Right renal pelvis (tissue), 4 donors: ENCODE measurements at places on chromosomes 11 and 22. TPM values are rescaled to one million over a fixed set of nuclear protein-coding genes. Genes with fewer than 3 reads are reported as not detected.

Gene ZP1
- polyA plus RNA-seq, result not detected

Gene SEZ6L
- polyA plus RNA-seq, result 0.28 TPM

GRCh38 chr11:83364500-83365045 is 78.4 kb upstream of the CCDC90B start:
- no peak for DNase-seq

DNA sequence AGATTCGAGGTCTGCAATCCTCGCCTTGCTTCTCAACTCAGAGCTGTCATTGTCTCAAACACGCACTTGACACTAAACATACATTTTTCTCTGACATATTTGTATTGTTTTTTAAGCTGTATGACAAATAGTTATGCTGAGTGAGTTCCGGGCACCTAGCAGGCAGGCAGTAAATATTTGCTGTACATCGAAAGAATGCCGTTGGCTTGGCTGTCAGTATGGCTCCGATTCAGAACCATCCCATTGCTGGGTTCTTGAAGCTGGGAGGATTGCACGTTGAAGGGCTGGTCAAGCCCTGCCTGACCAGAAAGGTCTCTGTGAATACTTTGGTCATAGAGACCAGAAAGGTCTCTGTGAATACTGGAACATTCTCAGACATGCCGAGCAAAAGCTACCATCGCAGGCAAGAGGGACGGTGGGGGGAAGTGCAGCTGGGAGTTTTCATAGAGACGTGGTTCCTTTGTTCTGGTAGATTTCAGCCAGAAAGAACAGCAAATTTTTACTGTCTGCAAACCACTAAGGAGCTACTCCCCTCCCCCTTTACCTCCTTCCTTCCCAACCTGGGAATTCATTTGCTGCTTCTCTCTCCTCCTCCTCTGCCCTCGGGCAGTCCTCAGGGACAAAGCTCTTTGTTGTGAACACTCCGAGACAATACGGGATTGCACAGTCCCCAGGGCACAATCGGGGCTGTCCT is 202.2 kb upstream of the SORL1-AS1 start:
- DNase-seq, result no peak

GRCh38 chr22:23564276-23564675 is 15.8 kb downstream of the IGLL1 start:
- no peak for DNase-seq

- no peak for DNase-seq
Observed at GRCh38 chr11:115905341-115906000, 401.3 kb upstream of the CADM1 start.

Gene GRIK4
- polyA plus RNA-seq, result 1.4 TPM

DNA sequence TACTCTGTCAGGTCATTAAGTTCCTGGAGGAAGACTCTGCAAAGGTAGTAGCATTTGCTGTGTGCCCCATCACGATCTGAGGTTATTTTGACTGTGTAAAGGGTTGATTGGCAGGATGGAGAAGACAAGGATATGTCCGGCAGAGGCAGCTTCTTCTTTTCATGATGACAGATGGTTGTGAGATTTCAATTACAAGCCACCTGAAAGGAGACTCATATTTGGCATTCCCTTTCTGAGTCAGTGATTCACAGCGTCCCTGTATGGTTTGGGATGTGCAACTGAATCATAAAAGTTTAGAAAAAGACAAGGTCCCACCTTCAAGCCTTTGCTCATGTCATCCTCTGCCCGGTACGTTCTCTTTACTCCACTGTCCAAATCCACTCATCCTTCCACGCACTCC is 113.4 kb downstream of the MTNR1B start:
- no peak for DNase-seq

Gene ADAMTS8
- 3.7 TPM for polyA plus RNA-seq

- DNase-seq, result peak; percentile 16
Observed at GRCh38 chr11:34358258-34358727, 483 bp upstream of the ABTB2 start.

Gene APOL3
- 14.7 TPM for polyA plus RNA-seq

Gene MMP8
- polyA plus RNA-seq, result 0.05 TPM

DNA sequence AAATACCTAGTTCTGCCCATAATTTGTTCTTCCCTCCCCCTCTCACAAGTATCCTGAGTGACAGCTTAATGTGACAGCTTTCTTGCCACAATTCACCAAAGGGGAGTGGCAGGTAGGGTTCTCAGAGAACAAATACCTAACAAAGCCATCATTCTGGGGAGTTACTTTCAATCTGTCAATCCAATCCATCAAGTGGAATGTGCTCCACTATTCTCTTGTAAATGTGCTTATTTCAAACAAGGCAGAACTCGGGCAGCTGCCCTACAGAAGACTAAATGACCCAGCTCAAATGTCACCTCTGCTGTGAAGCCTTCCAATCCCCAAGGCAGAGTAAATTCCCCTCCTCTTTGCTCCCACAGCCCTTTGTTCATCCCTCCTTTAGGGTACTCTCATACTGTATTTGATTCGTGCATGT is 27.8 kb downstream of the LGR4 start:
- DNase-seq, result no peak

GRCh38 chr11:134019500-134019899 is 49.4 kb upstream of the JAM3 start:
- DNase-seq, result no peak

Gene OPCML
- polyA plus RNA-seq, result 15.9 TPM

DNA sequence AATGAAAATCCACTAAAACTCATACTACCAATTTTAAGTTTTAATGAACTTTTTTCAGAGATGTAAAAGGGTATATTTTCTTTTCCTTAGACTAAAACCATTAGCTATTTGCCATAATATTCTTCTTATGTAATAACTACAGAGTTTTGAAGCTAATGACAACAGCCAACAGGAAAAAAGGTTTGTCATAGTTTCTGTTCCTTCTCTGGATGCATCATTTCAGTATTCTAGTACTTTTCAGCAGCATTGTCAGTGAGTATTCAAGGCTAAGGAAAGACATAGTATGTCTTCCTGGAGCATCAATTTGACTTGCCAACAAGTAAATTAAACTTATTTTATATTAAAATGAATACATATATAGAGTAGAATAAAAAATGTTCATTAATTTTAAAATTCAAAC is 166.0 kb downstream of the METTL15 start:
- DNase-seq, result no peak

Gene TP53I11
- polyA plus RNA-seq, result 83.0 TPM

- no peak for DNase-seq
Observed at GRCh38 chr22:37075822-37076433, 24.4 kb downstream of the KCTD17 start.

- DNase-seq, result no peak
Observed at GRCh38 chr11:113162592-113162962, 151.8 kb upstream of the TTC12 start.

Gene USP35
- polyA plus RNA-seq, result 4.9 TPM

DNA sequence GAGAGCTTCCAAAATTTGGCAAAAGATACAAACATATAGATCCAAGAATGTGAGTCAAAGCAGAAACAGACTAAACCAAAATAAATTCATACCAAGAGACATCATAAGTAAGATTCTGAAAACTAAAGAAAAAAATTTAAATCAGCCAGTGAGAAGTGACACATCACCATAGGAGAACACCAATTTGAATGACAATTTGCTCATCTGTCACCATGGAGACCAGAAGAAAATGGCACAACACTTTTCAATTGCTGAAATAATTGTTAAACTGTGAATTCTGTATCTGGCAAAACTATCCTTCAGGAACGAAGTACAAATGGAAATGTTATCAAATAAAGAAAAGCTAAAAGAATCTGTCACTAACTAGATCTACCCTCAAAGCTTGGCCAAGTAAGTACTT is 864.3 kb downstream of the BRD1 start:
- no peak for DNase-seq

Gene SAMM50
- 63.6 TPM for polyA plus RNA-seq

DNA sequence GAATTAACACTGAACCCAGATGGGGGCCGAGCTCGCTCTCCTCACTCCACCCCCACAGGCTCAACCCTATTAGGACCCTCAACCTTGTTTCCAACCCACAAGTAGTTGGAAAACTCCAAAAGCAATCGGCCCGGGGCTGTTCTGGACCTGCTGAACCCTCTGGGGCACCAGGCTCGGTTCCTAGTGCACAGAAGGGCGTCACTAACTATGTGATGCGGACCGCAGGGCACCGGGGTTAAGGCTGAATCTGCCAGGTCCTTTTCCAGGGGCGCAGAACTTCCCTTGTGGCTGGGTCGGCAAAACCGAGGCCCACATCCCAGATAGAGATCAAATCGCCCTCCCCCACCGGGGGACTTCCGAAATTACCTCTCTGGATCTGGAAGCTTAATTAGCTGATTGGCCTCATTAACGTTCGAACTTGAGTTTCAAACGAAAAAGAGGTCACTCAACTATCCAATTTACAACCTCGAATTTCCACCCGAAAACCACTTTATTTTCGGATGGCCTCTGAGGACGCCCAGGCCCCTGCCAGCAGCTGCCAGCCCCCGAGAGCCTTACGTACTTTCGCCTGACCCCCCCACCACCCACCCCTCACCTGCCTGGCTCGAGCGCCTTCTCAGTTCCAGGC is 1.7 kb downstream of the SHANK2 start:
- no peak for DNase-seq

GRCh38 chr22:26674211-26675190 is 17.1 kb downstream of the MIAT start:
- DNase-seq, result no peak

DNA sequence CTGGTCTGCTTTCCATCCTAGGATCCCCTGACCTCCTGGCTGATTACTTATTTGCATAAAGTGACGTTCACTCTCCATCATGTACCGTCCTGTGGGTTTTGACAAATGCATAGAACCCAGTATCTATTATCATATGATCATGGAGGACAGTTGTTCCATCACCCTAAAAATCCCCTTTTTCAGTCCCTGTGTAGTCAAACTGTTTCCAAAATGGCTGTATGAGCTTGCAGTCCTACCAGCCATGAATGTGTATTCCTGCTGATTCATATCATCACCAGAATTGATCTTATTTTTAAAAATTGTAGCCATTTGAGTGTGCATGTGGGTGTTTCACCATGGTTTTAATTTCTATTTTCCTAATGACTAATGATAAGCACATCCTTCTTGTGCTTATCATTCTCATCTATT is 108.8 kb downstream of the MPPED1 start:
- no peak for DNase-seq

DNA sequence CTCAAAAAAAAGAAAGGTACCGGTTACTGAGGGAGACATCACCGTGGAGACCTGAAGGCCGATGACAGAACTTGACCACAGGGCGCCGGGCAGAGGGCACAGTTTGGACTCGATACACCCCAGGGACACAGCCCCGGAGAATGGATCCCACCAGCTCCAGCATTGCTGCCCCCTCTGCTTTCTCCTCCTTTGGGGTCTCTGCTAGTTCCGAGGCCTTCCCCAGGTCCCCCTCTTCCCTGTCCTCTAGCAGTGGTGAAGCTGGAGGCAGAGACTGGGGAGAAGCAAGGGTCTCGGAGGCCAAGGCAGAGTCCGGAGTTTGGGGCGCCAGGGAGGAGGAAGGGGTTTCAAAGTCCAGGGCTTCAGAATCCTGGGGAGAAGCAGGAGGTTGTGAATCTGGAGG is 4.8 kb upstream of the EEF1G start:
- no peak for DNase-seq

GRCh38 chr11:125626288-125626950 is 1.5 kb downstream of the CHEK1 start:
- DNase-seq, result peak; percentile 36

- no peak for DNase-seq
Observed at GRCh38 chr11:126603486-126603885, 248.0 kb downstream of the ST3GAL4 start.

DNA sequence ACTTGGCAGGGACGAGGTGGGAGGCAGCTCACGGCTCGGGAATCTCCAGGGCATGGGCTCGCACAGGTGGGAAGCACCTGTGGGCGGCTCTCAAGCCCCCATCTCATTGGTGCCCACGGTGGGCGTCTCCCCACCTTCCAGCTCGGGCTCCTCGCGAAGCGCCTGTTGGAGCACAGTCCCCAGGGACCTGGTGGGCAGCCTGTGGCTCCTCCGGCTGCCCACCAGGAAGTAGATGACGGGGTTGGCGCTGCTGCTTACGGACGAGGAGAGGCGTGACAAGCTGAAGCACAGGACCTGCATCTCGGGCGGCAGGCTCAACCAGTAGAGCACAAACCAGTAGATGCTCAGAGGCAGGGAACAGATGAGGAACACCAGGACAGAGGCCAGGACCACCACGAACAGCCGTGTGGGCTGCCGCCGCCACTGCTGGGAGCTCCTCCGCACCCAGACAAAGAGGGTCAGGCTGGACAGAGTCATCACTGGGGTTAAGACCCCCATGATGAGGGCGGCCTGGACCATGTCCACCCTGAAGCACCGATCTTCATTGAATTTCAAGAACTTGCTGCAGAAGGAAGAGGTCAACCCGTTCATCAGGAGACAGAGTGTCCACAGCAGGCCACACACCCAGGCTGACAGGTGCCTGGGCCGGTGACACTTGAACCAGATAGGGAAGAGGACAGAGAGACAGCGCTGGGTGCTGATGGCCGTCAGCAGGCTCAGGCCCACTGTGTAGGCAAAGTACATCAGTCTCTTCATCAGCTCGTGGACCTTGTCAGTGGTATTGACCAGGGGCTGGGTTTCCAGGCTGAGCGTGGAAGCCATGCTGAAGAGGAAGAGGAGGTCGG is 633 bp downstream of the MRGPRD start:
- DNase-seq, result no peak

GRCh38 chr11:36426226-36426848 is 83.7 kb downstream of the TRAF6 start:
- no peak for DNase-seq

Gene EML3
- polyA plus RNA-seq, result 40.2 TPM

DNA sequence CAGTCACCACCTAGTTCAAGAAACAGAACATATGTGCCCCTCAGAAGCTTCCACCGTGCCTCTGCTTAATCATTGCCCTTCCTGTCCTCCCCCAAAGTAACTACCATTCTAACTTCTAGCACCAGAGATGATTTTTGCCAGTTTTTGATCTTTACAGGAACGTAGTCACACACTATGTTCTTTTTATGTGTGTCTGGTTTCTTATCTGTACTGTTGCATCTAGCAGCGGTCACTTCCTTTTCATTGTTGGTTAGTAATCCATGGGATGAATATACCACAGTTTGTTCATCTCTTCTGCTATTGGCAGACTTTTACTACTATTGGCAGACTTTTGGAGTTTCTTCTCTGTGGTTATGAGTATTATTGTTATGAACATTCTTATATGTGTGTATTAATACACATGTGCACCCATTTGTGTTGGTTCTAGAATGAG is 34.6 kb downstream of the SPECC1L start:
- no peak for DNase-seq

GRCh38 chr11:69449320-69450063 is 32.0 kb upstream of the LINC01488 start:
- peak; percentile 43 for DNase-seq

GRCh38 chr11:77111946-77112345 is 9.3 kb downstream of the OMP start:
- DNase-seq, result no peak

Gene EPS8L2
- 119 TPM for polyA plus RNA-seq
